ENCODE measurements at places on chromosomes 5 and 9. TPM values are rescaled to one million over a fixed set of nuclear protein-coding genes. Genes with fewer than 3 reads are reported as not detected.
A peak's percentile ranks its signal among the peaks of the same experiment; 100 is the strongest.

DNA sequence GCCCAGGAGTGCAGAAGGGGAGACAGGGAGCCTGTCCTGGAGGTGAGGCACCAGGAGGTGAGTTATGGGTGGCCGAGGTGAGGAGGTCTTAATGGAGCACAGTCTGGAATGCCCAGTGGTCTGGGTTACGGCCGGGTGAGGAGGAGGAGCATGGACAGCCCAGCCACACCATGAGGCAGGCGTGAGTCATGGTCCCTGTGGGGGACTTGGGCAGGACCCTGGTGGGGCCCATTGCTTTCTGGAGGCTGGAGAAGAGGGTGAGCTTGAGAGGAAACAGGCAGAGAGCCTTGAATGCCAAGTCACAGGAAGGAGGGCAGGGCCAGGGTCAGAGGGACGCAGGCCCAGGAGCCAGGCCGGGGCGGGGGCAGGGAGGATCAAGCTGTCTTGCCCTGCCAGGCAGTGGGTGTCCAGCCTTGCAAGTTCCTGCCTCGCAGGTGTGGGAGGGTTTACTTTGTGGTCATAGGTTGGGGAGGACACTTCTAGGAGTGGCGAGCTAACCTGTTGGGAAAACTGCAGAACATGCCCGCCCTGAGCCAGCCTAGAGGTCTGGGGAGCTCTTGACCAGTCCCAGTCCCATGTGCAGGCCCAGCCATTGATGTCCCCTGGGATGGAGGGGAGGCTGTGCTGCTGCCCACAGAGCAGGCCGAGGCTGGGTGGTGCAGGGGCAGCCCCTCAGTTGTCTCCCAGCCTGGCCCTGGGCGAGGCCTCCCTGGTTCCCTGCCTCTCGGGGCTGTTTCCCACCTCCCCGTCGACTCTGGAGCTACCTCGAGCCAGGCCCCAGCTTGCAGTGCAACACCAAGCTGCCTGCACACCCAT, 2.8 kb downstream of the CACNA1B start:
- H3K4me3 ChIP-seq: no peak overlapping the region
- H3K4me1 ChIP-seq: no peaks in the 10 kb centered on the region
- DNase-seq: no peak
- no peaks in the 10 kb centered on the region for H3K36me3 ChIP-seq

DNA sequence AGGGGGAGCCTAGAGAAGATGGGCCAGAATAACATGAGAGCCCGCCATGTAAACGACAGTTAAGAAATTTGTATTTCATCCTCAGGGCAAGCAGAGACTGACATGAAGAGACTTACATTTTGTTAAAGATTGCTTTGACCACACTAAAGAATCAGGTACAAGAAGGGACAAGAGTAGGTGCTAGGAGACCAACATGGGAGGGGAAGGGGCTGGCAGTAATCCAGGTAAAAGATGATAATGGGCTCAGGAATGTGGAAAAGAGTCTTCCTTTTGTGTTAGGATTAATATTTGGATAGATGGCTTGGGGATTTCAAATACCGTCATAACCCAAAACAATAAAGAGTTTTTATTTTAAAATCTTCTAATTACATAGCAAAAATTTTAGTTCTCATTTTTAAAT, 137.3 kb downstream of the ZNF462 start:
- no peak overlapping the region for H3K4me3 ChIP-seq
- H3K36me3 ChIP-seq: peaks cover 25% of the 10 kb centered on the region
- no peak for DNase-seq
- H3K4me1 ChIP-seq: no peaks in the 10 kb centered on the region
- H3K27ac ChIP-seq: no peak overlapping the region

GRCh38 chr9:93890436-93890935, 64.7 kb downstream of the BARX1 start:
- no peaks in the 10 kb centered on the region for H3K36me3 ChIP-seq
- H3K27me3 ChIP-seq: no peaks in the 10 kb centered on the region
- no peaks in the 10 kb centered on the region for H3K4me1 ChIP-seq
- no peak overlapping the region for H3K4me3 ChIP-seq

GRCh38 chr5:15763754-15764153, 263.8 kb downstream of the FBXL7 start:
- peak; percentile 33 for DNase-seq
- H3K4me3 ChIP-seq: no peak overlapping the region
- peaks cover 9% of the 10 kb centered on the region for H3K4me1 ChIP-seq
- no peak overlapping the region for H3K27ac ChIP-seq
- H3K27me3 ChIP-seq: no peaks in the 10 kb centered on the region

DNA sequence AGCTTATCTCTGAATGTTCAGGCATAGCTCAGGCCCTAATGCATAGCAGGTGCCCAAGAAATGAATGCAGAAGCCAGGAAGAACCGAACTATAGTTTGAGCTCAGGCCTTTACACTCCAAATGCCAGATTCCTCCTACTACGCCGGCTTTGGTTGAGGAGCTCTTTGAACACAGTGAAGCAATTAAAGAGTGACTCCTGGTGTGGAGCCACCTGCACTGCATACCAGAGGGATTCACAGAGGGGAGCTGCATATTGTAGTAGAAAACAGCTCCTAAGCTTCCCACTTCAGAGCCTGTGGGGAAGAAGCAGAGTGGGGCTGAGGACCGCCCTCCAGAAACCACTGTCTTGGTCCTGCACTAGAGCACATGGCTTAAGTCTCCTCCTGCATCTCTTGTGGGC, 14.5 kb upstream of the KCNMB1 start:
- no peak overlapping the region for H3K4me3 ChIP-seq
- H3K27me3 ChIP-seq: no peaks in the 10 kb centered on the region
- peaks cover 7% of the 10 kb centered on the region for H3K4me1 ChIP-seq
- DNase-seq: no peak

DNA sequence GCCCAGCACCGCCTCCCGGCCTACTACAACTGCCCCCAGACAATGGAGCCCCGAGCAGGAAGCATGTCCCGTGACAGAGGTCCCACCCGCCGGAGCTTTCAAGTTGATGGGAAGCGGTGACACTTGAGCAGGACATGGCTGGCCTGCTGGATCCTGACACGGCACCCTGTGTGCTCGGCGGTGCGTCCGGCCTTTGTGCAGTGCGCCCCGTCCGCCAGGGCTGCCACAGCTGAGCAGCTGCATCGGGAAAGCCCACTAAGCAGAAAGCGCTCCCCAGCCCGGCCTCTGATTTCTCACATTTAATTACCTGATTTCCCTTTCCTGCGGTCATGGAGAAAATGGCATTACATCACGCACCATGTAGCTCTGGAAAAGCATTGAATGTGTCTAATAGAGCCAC, 611.9 kb downstream of the IRX1 start:
- no peak overlapping the region for H3K4me3 ChIP-seq
- no peak overlapping the region for H3K27ac ChIP-seq
- no peaks in the 10 kb centered on the region for H3K27me3 ChIP-seq
- H3K36me3 ChIP-seq: no peaks in the 10 kb centered on the region
- DNase-seq: no peak
- H3K4me1 ChIP-seq: no peaks in the 10 kb centered on the region

DNA sequence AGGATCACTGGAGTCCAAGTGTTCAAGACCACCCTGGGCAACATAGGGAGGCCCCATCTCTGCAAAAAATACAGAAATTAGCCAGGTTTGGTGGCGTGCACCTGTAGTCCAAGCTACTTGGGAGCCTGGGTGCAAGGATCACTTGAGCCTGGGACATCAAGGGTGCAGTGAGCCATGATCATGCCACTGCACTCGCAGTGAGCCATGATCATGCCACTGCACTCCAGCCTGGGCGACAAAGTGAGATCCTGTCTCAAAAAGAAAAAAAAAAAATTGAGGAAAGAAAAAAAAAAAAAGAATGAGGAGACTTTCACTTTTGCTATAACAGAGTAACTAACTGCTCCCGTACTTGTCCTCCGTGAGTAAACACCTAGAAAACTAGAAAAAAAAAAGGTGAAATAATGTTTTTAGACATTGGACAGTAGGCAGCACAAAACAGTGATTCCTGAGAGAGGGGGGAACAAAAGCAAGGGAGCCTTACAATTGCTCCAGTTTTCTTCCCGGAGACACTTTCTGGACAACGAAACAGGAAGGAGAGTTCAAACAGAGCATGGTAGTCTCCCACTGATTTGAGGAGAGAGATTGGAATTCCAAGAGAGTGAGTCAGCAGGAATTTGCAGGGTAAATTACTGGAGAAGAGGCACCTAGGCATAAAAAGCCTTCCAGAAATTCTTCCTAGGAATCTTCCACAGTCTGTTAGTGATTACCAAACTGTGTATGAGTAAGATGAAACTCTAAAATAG, 6.9 kb upstream of the ZBTB5 start:
- H3K4me3 ChIP-seq: peak overlapping the region; percentile 31
- DNase-seq: peak; percentile 47
- no peaks in the 10 kb centered on the region for H3K27me3 ChIP-seq
- H3K27ac ChIP-seq: peak overlapping the region; percentile 31

- H3K27ac ChIP-seq: peak overlapping the region; percentile 67
- peaks cover 57% of the 10 kb centered on the region for H3K4me1 ChIP-seq
- no peak overlapping the region for H3K4me3 ChIP-seq
- H3K36me3 ChIP-seq: no peaks in the 10 kb centered on the region
- DNase-seq: peak; percentile 88
Measured at GRCh38 chr9:111961575-111961974, 65.0 kb downstream of the UGCG start.

DNA sequence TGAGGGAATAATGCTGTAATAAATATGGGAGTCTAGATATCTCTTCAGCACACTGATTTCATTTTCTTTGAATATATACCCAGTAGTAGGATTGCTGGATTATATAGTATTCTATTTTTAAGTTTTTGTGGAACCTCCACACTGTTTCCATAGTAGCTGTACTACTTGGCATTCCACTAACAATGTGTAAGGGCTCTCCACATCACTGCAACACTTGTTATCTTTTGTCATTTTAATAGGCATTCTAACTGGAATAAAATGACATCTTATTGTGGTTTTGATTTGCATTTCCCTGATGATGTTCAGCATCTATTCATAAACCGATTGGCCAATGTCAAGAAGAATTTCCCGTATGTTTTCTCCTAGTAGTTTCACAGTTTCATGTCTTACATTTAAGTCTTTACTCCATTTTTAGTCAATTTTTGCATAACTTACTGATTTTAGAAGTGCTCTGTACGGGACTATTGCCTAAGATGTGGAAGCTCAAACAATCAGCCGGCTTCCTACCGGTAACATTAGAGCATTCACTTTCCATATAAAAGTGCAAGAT, 1078.8 kb downstream of the TAF11L14 start:
- DNase-seq: no peak
- H3K36me3 ChIP-seq: no peaks in the 10 kb centered on the region
- H3K4me1 ChIP-seq: no peaks in the 10 kb centered on the region
- no peaks in the 10 kb centered on the region for H3K27me3 ChIP-seq

DNA sequence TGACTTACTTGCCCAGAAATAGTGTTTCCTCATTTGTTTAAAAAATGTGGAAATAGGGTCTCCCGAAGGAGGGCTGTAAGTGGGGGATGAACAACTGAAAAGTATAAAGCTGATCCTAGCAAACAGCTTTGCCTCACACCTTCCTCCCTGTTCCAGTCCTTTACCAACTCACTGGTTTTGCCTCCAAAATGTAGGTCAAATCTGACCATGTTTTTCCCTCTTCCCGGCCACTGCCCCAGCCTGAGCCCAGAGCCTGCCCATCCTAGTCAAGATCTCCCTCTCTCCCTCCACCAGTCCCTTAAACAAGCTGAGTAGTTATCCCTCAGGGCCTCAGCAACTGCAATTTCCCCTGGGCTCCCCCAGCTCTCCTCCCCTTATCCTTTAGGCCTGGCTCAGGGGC, 82.4 kb upstream of the FBXW11 start:
- no peak overlapping the region for H3K4me3 ChIP-seq
- no peaks in the 10 kb centered on the region for H3K27me3 ChIP-seq
- DNase-seq: no peak
- H3K27ac ChIP-seq: no peak overlapping the region

- H3K4me1 ChIP-seq: no peaks in the 10 kb centered on the region
- no peak for DNase-seq
- no peaks in the 10 kb centered on the region for H3K36me3 ChIP-seq
- H3K27me3 ChIP-seq: no peaks in the 10 kb centered on the region
- H3K27ac ChIP-seq: no peak overlapping the region
Measured at GRCh38 chr5:10081584-10081983, 168.1 kb downstream of the ATPSCKMT start.

GRCh38 chr5:78509145-78509865, 139.3 kb downstream of the LHFPL2 start:
- H3K36me3 ChIP-seq: no peaks in the 10 kb centered on the region
- DNase-seq: no peak
- H3K4me1 ChIP-seq: peaks cover 47% of the 10 kb centered on the region
- H3K27ac ChIP-seq: peak overlapping the region; percentile 20

DNA sequence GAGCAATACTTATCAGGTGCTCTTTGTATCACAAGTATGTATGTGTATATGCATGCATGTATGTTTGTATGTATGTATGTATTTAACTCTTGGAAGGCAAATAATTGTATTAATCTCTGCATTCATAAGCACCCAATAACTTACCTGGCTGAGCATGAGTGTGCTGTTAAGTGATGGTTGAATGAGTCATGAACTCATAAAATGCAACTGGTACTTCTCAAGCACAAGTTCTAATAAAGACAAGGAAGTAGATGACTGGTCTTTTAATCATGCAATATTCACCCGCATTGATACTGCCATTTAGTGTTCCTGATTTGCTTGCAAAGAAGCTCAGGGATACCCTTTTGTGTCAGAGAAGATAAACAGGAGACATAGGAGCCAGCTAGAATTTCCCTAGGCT, 204.9 kb upstream of the TRPM3 start:
- H3K4me1 ChIP-seq: no peaks in the 10 kb centered on the region
- no peak overlapping the region for H3K27ac ChIP-seq
- H3K27me3 ChIP-seq: peaks cover 3% of the 10 kb centered on the region
- no peak overlapping the region for H3K4me3 ChIP-seq
- no peaks in the 10 kb centered on the region for H3K36me3 ChIP-seq

DNA sequence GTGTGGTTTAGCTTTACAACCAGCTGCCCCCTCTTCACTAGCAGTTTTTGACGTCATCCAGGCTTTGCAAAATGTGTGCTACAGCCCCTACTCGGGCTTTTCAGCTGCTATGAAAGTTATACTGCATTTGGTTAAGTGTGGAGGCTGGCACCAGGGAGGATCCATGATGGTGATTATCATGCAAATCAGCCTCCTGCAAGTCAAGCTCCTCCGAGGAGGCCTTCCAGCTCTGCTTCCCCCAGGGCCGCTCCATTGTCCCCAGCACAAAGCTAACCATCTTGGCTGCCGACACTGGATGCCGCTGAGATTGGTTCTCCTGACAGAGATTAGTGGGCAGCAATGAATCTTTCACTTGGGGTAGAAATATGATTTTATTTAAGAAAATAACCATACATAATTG, 159.6 kb downstream of the NR2F1-AS1 start:
- H3K36me3 ChIP-seq: no peaks in the 10 kb centered on the region
- no peak for DNase-seq
- H3K27ac ChIP-seq: no peak overlapping the region
- no peak overlapping the region for H3K4me3 ChIP-seq
- H3K27me3 ChIP-seq: no peaks in the 10 kb centered on the region

ADAMTS2 gene
- not detected for total RNA-seq

MXD3 gene
- 37.6 TPM for total RNA-seq

TRPM3 gene
- 0.30 TPM for total RNA-seq

NUTM2G gene
- total RNA-seq: not detected

FANCG gene
- total RNA-seq: 60.4 TPM

BAAT gene
- 0.10 TPM for total RNA-seq

NPR2 gene
- 0.24 TPM for total RNA-seq

FOXD4L3 gene
- total RNA-seq: 0.86 TPM

All from SJCRH30 (cell line).